ENCODE measurements at places on chromosomes 2 and 18. TPM values are rescaled to one million over a fixed set of nuclear protein-coding genes. Genes with fewer than 3 reads are reported as not detected.

- no peak for DNase-seq
These were observed 4.0 kb upstream of the CKAP2L start for GRCh38 chr2:112768432-112768831.

GRCh38 chr18:33212363-33212762, 228.2 kb downstream of the CCDC178 start:
- no peak for DNase-seq

GRCh38 chr2:120473522-120474271, 127.8 kb downstream of the INHBB start:
- no peak for DNase-seq

DNA sequence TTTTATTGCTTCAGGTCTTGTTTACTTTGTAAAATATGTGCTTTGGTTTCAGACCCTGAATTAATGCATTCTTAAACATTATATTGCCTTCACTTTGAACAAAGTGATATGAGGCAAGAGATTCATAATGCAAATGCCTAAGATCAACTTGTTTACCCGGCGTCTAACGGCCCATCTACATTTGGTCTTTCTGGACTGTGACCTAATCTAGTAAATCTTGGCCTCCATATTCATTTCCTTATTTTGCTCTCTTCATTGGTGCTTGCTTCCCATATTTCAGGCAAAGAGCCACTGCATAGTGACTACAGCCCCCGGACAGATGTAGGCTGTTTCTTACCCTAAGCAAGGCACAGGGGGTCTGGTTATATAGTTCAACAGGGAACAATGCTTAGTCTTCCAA, 53.0 kb upstream of the SLC39A10 start:
- no peak for DNase-seq

DNA sequence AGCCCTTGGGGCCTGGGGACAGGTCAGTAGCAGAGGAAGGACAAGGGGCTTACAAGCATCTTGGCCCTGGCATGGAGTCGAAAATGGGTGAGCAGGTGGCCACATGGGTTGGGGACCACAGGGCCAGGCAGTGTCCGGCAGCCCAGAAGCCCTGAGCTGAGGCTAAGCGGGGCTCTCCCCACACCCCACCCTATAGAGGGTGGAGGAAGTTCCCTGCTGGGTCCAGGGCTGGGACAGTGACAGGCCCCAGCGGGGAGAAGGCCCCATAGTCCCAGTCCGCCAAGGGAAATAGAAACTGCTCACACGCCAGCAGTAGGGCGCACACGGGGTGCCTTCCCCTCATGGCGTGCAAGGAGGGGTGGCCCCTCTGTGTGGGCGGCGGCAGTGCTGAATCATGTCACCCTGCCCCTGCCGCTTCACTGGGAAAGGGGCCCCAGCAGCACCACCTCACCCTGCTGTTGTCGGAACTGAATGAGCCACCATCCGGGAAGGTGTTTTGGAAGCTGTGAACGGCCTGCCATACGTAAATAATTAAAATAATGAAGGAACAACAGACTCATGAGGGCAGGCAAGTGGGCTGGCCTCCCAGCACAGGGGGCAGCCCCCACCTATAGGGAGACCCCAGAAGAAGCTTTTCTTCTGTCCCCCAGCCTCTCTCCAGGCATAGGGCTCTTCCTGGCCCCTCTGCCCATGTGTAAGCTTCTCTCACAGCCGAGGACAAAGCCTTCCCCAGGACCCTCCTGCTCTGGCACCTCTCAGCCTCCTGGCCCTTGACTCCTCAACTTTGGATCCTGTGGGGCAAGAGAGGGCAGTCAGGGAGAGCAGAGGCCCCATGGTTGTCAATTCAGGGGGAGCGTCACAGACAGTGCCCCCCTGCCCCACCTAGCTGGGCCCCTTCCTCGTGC, 12.7 kb upstream of the DUSP2 start:
- DNase-seq: no peak

GRCh38 chr2:96828874-96829273, 12.8 kb downstream of the CNNM3 start:
- DNase-seq: no peak

GRCh38 chr2:196288006-196288538, 116.7 kb upstream of the STK17B start:
- no peak for DNase-seq

RAX gene
- not detected for total RNA-seq

TEX44 gene
- total RNA-seq: not detected

GCKR gene
- not detected for total RNA-seq

GYPC gene
- 26.1 TPM for total RNA-seq
